ENCODE measurements at places on chromosomes 1 and 21.

- DNase-seq = no peak
Observed at GRCh38 chr1:165637427-165637826, 6.4 kb downstream of the MGST3 start.

DNA sequence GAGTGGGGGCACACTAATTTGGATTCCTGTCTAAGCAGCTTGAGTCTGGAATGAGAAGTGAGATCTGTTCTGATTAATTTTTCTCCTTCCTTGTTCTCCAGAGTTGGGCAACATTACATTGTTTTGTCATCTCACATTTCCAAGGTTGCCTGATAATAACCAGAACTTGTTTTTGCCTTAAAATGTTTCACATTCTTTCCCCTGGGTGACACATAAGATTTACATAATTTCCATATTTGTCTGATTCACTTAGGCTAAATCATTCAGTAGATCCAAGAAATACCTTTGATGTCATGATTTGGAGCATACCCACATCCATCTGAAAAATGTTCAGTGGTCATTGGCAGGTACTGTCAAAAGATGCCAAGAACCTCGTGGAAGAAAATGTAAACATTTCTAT is 60.3 kb downstream of the XCL2 start:
- no peak for DNase-seq

- DNase-seq = no peak
Observed at GRCh38 chr1:226520640-226521355, 27.8 kb upstream of the STUM start.

GRCh38 chr1:116561563-116561962 is 9.3 kb downstream of the CD58 start:
- DNase-seq = no peak

- DNase-seq = no peak
Observed at GRCh38 chr1:5125208-5125607, 470.8 kb downstream of the AJAP1 start.

DNA sequence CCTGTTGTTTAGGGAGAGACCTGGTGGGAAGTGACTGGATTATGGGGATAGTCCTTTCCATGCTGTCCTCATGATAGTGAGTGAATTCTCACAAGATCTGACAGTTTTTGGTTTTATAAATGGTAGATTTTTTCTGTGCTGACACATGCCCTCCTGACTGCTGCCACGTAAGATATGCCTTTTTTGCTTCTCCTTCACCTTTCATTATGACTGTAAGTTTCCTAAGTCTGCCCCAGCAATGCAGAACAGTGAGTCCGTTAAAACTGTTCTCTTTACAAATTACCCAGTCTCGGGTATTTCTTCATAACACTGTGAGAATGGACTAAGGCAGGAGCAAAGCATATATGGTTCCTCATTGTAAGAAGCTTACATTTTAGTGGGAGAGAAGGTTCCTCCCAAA is 1727.2 kb downstream of the NCAM2 start:
- no peak for DNase-seq

GRCh38 chr1:51487628-51488027 is 31.4 kb downstream of the EPS15 start:
- DNase-seq = no peak

- no peak for DNase-seq
Observed at GRCh38 chr1:226134170-226135058, 52.1 kb downstream of the ACBD3 start.

DNA sequence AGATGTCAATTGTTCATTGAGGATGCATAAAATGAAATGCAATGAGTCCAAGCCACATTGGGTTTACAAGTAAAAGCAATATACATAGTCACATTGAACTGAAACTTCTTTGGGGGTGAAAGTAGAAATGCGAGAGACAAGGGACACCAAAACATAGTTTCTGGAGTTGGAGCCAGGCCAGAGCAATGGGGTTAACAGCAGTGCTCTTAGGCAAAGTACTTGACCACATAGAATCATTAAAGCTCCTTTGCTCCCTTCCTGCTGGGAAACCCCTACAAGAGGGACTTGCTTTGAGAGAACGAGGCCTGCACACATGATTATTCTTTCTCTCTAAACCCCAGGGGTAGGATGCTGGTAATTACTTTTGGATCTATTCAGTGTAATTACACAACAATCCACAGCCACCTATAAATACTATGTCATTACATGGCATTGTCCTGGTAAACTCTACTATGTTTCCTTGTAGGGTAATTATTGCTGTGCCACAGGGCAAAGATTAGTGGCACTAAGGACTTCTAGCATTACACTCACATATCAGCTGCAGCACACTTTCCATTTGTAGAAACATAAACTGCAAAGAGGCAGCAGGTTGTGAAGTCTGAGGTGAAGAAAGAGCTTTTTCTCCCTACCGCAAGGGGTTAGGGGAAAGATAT is 421.6 kb upstream of the PBX1 start:
- no peak for DNase-seq

DNA sequence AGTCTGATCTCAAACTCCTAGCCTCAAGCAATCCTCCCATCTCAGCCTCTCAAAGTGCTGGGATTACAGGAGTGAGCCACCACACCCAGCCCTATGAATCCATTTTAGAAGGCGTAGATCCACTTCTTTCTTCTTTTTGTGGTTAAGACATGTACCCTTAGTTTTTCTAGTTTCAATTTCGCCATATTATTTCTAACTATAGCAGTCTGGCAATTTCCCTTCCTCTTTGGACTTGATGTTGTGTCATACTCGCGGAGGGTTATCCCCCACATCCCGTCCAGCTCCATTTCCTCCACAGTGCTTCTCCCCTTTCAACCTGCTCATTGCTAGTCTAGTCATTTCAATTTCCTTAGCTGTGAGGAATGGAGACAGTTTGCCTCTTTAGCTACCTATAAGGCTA is 5.2 kb upstream of the LRRC8D start:
- no peak for DNase-seq

GRCh38 chr1:41330588-41331545 is 30.4 kb upstream of the FOXO6 start:
- DNase-seq = no peak

DNA sequence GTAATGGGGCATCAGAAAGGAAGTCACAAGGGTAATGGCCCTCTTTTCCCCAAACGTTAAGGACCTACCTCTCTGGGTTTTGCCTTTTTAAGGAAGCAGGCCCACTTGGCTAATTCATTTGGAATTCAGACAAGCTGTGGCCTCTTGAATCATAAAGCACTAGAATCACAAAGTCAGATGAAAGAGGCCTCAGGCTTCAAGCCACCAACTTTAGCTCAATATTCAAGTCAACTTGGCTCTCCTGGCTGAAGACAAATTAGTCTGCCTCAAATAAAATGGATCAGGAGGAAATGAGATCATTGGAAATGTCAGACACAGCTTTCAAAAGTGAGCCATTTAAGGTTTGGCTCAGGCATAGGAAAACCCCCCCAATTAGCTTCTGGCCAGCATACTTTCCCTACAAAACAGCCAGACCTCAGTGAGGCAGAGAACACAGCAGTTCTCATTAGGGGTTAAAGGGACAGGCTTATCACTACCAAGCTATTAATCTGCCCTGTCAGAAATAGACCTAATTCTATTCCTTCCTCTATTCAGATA is 34.3 kb downstream of the SLC35D1 start:
- no peak for DNase-seq

- no peak for DNase-seq
Observed at GRCh38 chr1:109625601-109626560, 6.2 kb downstream of the AMPD2 start.

- DNase-seq = no peak
Observed at GRCh38 chr1:232381394-232382100, 248.4 kb downstream of the SIPA1L2 start.

DNA sequence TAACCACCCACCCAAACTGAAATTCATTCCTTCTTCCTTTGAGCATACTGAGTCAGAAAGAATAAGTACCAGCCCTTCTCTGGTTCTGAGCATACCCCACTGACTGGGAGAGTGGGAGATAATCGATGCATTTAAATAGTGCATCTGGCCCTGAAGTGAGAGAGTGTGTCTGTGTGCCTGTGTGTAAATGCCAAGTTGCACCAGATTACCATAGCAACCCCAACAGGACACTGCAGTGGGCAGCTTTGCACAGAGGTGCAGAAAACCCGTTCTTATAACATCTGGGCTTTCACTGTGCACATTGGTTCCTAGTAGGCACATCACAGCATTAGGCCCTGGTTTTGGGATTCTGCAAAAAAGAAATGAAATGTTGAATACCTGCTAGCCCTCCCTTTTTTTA is 2.3 kb downstream of the ASTN1 start:
- DNase-seq = no peak

- no peak for DNase-seq
Observed at GRCh38 chr1:46056325-46056724, 76.1 kb downstream of the PIK3R3 start.

- no peak for DNase-seq
Observed at GRCh38 chr1:91937613-91938012, 11.6 kb upstream of the BRDT start.

DNA sequence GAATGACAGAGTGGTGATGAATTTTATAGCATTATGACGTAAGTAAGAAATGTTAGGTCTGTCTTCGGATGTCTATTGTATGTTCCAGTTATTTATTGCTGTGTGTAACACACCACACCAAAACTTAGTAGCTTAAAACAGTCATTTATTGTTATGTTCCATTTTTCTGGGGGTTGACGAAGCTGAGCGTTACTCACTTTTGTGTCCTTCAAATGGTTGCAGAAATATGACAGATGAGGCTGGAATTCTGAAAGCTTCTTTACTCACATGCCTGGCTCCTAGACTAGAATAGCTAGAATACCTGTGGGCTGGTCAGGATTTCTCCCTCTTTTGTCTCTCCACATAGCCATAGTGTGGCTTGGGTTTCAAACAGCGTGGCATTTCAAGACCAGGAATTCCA is 62.1 kb upstream of the S1PR1 start:
- DNase-seq = no peak

GRCh38 chr1:175390522-175391254 is 198.1 kb upstream of the KIAA0040 start:
- no peak for DNase-seq

- no peak for DNase-seq
Observed at GRCh38 chr1:212585210-212585609, 23.4 kb upstream of the ATF3 start.

- DNase-seq = no peak
Observed at GRCh38 chr1:43302721-43303470, 2.1 kb downstream of the TIE1 start.

DNA sequence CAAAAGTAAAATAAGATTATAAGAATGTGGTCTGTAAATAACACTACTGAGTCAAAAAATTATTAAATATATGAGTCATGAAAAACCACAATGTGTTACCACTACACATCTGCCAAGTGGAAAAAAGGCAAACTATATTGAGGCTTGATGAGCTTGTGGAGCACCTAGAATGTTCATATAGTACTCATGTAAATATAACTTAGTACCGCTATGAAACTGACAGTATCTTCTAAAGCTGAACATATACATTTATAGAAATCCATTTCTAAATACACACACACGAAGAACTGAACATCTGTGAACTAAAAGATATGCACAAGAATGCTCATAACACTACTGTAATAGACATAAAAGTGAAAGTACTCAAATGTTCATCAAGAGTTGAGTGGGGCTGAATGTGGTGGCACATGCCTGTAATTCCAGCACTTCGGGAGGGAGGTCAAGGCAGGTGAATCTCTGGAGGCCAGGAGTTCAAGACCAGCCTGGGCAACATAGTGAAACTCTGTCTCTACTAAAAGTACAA is 18.5 kb upstream of the GBP3 start:
- no peak for DNase-seq

DNA sequence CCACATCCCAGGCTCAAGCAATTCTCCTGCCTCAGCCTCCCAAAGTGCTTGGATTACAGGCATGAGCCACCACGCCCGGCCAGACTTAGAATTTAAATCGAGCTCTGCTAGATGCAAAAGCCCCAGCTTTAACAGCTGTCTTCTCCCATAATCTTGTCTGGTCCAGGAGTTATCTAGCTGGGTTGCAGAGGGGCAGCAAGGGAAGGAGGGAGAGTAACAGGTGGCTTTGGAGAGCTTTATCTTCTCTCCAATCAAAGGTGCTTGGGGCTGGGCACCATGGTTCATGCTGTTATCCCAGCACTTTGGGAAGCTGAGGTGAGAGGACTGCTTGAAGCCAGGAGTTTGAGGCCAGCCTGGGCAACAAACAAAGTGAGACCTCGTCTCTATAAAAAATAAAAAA is 3.9 kb downstream of the RHBG start:
- DNase-seq = no peak

GRCh38 chr1:180028864-180029263 is 74.3 kb downstream of the CEP350 start:
- no peak for DNase-seq

GRCh38 chr1:75412616-75413015 is 198.3 kb downstream of the SLC44A5 start:
- no peak for DNase-seq

- DNase-seq = no peak
Observed at GRCh38 chr1:100847361-100848082, 47.1 kb downstream of the EXTL2 start.

DNA sequence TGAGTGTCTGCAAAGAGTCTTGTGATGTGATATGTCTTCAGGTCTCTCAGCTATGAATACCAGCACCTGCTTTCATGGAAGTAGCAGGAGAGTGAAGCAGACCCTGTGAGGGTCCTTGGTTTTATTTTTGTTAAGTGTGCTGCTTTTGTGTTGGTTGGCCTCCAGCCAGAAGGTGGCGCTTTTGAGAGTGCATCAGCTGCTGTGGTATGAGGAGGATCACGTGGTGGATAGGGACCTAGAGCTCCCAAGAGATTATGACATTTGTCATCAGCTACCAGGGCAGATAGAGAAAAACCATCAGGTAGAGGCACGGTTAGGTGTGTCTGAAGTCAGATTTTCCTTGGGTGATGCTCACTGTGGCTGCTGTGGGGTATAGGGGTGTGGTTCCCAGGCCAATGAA is 1232.1 kb downstream of the MRPL39 start:
- DNase-seq = no peak

- DNase-seq = no peak
Observed at GRCh38 chr1:21865943-21866706, 54.1 kb downstream of the LDLRAD2 start.

DNA sequence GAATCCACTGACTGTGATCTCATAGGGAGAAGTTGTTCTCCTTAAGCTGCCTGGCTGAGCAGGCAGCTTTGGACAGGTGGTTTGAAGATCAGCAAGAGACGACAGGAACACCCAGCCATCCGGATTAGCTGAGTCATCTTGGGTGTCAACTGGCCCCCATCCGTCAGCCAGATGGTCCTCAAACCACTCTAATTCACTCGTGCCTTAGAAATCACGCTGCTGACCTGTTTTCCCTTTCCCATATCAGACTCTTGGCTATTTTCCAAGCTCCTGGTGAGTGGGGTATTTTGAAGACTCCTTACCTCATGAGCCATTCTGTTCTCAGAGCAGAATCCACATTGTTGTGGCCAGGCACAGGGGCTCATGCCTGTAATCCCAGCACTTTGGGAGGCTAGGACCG is 149.1 kb upstream of the L1TD1 start:
- no peak for DNase-seq

GRCh38 chr1:38235705-38236104 is 189.1 kb upstream of the POU3F1 start:
- no peak for DNase-seq

- no peak for DNase-seq
Observed at GRCh38 chr21:33896691-33897090, 18.9 kb downstream of the ATP5PO start.
